LoVo (cell line): ENCODE measurements at places on chromosomes 4 and X.
A peak's percentile ranks its signal among the peaks of the same experiment; 100 is the strongest.

GRCh38 chrX:153474266-153474665 is 3.9 kb upstream of the HAUS7 start:
- no peak for DNase-seq

DNA sequence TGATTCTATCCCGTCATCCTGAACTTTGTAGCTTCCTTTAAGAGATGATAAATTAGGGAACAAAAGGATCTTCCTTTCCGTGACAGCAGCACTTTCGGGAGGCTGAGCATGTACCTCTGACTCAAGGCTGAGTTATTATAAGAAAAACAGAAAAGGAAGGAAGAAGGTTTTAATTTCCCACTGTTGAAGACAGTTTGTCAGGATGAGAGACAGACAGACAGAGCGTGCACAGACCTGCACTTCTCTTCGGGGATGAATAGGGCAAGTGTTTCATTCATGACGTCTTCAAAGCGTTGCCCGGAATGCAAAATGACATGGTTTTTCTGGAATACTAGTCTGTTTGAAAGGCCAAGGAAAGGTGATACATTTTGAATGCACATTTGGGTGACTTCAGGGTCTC is 405.3 kb upstream of the FAT1 start:
- no peak for DNase-seq

- DNase-seq, result no peak
These were observed 28.1 kb upstream of the LGI2 start for GRCh38 chr4:25058796-25059195.

- no peak for DNase-seq
These were observed 18.3 kb downstream of the NOA1 start for GRCh38 chr4:56959100-56959499.

DNA sequence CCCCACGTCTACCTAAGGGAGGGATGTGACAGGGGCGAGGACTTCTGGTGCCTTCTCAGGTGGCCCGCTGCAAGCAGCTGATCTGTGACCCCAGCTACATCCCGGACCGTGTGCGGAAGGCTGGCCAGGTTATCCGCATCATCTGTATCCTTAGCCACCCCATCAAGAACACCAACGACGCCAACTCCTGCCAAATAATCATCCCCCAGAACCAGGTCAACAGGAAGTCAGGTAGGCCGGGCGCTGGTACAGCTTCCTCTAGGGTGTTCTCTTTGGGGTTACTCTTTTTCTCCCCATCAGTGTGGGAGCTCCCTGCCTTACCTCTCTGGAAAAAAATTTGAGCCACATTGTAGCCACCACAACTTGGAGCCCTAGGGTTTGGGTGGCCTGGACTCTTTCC is 2.4 kb upstream of the FAM50A start:
- DNase-seq, result no peak

GRCh38 chr4:149708513-149709130 is 107.0 kb downstream of the IQCM start:
- DNase-seq, result peak; percentile 31

- DNase-seq, result no peak
These were observed 4.2 kb downstream of the ARSH start for GRCh38 chrX:3010532-3010931.

DNA sequence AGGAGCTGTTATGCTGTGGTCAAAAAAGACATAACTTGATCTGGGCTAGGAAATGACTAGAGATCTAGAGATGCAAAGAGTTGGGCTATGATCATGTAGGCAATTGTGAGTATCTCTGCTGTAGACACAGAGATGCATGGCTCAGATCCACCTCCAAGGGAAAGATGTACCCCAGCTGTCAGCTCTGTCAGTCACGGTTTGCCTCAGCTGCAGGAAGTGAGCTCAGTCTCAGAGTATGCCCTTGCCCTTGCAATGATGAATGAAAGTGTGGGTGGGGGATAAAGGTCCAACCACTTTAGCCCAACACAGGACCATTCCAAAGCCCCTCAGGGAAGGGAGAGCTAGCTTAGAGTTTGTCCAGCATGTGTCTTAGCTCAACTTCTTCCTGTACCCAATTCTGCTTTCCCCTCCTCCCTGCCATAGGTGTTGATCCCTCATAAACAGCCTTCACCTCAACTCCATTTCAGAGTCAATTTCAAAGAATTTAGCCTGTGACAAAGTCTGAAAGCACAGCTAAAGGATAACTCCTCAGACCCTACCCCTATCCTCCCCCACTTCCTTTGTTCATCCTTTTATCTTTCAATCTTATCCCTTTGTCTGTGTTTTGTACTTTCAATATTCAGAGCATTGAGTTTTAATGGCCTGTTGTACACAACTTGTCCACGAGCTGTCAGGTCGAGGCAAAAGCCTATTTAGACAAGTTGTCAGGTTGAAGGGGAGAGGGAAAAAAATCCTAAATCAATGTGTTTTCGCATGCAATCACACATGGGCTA is 90.6 kb downstream of the MID1IP1 start:
- no peak for DNase-seq

- DNase-seq, result no peak
These were observed 53.5 kb upstream of the TBC1D9 start for GRCh38 chr4:140809676-140810075.

DNA sequence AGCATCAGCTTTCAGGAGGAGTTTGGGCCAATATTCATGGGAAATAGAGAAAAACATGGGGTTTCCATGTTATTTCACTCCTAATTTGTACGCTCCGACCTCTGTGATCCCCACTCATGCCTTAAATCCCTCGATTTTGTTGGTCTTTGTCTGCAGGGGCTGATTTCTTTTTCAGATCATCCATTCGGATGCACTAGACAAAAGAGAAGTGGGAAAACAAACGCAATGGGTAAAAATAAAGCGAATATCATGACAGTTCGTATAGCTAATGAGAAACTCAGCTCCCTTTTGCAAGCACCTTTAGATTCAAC is 139.1 kb upstream of the PLAC1 start:
- DNase-seq, result no peak

- no peak for DNase-seq
These were observed 3.3 kb upstream of the OPN1LW start for GRCh38 chrX:154140742-154141141.

DNA sequence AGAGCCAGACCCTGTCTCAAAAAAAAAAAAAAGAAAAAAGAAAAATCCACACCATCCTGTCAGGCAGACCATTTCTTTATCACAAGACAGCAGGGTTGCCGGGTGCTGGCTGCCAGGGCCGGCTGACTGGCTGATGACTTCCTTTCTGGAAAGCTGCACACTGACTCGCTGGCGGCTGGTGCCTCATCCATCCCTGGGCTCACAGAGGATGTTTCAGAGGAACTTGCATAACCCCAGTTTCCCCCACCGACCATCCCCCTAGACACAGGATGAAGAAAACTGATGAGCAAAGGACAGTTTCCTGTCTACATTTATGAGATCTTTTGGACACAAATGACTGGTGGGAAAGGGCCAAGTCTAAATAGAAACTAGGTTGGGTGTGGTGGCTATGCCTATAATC is 14.1 kb downstream of the HPSE start:
- no peak for DNase-seq

GRCh38 chr4:182898479-182898799 is 18.7 kb downstream of the DCTD start:
- no peak for DNase-seq

DNA sequence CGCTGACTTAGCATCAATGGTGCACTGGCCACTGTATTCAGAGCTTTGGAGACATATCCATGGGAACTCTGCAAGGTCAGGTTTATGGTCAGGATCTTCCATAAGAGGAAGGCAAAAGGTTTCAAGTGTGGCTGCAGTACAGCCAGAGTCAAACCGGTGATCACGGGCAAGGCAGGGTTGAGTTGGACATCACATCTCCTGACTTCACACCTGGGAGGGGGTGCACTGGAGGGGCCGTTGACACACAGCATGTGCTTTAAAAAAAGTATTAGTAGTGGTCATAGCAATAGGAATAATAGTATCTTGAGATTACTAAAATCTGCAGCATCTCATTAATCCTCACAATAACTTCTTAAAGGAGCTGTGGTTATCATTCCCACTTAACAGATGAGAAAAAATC is 28.9 kb upstream of the MAN2B2 start:
- DNase-seq, result no peak

DNA sequence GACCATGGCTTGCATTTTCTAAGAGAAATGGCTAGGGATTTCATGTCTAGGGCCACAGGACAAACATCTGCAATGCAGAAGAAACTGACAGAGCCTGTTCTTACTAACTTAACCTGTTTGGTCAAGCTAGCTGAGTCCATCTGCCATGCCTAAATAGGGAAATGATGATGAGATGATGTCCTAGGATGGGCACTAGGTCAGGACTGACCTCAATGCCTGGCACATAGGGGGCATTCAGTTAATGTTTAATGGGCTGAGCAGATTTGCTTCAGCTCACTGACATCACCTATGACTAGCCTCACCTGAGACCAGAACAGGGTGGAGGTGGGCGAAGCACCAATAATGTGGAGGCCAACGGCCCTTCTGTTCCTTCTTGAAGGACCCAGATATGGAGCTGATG is 174.2 kb upstream of the SCML1 start:
- DNase-seq, result no peak

- DNase-seq, result no peak
These were observed 1.3 kb upstream of the ITM2A start for GRCh38 chrX:79368441-79368840.

DNA sequence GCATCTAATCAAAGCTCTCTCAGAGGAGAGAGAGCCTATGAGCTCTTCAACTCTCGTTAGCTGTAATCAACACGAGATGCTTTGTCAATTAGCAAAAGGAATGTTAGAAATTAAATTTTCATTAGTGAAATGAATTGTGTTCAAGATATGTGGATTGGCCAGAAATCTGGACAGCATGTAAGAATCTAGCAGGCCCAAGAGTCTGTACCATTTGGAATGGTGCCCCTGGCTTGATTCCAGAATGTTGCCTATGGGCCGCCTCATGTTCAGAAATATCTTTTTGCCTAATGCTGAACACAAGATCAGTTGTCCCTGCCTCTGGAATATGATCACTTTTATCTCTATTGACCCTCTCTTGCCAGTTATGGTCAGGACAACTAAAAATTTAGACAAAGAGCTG is 88.2 kb downstream of the RBM46 start:
- no peak for DNase-seq

GRCh38 chr4:7185487-7186030 is 6.8 kb upstream of the SORCS2 start:
- no peak for DNase-seq

DNA sequence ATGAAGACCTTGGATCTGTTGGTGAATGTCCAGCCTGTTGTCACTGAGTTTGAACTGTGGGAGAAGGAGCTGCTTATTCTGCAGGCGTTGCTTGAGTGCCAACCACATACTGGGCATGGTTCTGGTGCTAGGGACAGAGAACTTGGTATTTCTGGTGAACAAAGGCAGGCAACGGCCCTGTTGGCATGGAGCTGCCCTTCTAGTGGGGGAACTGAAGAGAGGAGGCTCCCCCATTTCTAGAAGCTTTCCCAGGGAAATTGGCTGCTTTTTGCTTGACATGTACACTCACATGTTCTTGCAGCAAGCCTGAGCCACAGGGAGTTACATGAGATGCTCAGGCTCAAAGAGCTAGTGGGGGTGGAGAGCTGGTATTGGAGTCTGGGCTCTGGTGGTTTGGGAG is 8.9 kb upstream of the CD38 start:
- no peak for DNase-seq

GRCh38 chr4:53371843-53372521 is 5.5 kb upstream of the FIP1L1 start:
- DNase-seq, result no peak
